Naive thymus-derived CD4-positive, alpha-beta T cell (primary cell): ENCODE measurements at places on chromosomes 12 and 14.

GRCh38 chr12:124780752-124781685, 82.6 kb downstream of the SCARB1 start:
- no peak for DNase-seq

- no peak for DNase-seq
Measured at GRCh38 chr14:63573581-63573980, 30.4 kb upstream of the PPP2R5E start.

DNA sequence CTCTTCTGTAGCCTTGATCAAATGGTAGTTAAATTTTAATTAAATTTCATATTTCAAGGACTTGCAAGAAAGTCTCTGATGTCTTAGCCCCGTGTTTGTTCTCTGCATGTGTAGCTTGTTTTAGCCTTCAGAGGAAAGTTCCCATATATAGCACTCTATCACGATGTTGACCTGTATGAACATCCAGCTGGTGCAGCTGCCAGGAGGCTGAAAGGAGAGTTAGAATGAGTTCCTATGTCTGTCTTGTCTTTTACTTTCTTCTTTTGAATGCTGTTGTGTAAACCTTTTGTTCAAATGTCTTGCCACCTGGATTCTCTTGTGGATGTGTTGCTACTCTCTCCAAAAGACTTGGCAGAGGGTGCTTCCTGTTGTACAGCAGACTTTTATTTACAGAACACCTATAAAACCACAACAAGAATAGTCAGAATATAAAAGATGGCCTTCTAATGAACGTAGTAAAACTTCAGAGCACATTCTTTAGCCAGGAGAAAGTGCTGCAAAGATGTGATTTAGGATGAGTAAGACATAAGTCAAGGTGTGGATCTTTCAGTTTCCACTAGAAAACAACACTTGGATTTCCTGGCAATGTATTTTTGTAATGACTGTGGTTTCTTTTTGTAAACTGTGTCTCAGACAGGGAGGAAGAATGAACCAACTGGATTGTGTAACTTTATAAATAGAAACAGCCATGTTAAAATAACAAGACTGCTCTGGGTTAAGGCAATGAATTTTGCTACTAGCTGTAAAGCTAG, 17.2 kb downstream of the NAV3 start:
- no peak for DNase-seq

DNA sequence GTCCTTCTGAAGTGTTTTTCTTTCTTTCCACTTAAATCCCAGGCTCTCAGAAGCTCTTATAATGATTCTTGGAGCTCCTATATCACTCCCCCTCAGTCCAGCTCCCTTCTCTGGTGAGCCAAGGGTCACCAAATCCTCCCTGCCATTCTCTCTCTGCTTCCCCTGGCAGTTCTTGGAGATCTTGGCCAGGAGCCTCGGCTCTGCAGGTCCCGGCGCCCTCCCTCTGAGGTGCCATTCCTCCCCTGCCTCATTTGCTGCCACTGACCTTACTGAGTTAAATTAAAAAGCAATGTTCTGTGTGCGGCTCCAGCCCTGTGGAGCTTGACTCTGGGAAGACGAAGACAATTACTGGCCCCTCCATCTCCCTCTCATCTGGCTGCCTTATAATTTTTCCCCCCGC, 7.0 kb downstream of the CISTR start:
- DNase-seq = no peak

DNA sequence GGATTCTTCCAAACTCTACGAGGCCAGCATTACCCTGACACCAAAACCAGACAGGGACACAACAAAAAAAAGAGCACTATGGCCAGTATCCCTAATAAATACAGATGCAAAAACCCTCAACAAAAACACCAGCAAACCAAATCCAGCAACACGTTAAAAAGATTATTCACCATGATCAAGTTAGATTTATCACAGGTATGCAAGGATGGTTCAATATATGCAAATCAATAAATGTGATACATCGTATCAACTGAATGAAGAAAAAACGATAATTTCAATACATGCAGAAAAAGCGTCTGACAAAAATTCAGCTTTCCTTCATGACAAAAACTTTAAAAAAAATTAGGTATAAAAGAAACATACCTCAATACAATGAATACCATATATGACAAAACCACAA, 99.9 kb downstream of the CEP83 start:
- DNase-seq = no peak

GRCh38 chr12:62170241-62170640, 90.0 kb upstream of the USP15 start:
- DNase-seq = no peak

DNA sequence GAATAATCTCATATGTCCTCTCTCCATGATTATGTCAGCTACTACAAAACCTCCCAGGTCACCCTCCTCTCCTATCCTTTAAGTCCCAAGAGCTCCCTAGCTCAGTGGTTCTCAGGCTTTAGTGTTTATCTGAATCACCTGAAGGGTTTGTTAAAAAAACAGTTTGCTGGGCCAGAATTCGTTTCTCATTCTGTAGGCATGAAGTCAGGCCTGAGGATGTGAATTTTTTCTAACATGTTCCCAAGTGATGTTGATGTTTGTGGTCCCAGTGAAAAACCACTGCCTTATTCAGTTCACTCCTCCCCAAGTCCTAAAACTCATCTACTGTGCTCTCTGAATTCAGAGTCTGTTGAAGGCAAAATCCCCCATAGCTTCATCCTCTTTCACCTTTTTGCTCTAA, 241.4 kb downstream of the ETNK1 start:
- DNase-seq = no peak

- DNase-seq = no peak
Measured at GRCh38 chr12:9957834-9958233, 13.4 kb upstream of the CLEC12A start.

DNA sequence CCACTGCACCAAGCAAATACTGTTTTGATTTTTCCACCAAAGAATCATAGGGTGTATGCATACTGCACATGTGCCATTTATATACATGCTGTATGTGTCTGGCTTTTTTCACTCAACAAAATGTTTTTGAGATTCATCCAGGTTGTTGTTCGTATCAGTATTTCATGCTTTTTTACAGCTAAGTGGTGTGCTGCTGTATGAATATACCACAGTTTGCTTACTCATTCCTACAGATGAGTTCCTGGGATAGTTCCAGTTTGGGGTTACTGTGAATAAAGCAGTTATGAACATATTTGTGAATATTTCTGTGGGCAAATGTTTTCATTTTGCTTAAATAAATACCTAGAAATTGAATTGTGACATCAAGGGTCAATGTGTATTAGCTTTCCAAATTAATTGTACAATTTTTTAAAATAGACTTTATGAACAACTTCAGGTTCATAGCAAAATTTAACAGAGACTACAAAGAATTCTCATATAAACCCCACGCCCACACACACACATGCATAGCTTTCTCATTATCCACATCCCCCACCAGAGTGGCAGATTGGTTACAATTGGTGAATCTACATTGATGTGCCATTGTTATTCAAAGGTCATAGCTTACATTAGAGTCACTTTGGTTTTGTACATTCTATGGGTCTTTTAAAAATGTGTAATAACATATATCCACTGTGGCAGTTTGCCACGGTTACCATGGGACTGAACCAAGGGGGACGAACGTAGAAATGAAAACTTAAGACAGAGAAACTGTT, 6.9 kb upstream of the KRT6A start:
- no peak for DNase-seq

DNA sequence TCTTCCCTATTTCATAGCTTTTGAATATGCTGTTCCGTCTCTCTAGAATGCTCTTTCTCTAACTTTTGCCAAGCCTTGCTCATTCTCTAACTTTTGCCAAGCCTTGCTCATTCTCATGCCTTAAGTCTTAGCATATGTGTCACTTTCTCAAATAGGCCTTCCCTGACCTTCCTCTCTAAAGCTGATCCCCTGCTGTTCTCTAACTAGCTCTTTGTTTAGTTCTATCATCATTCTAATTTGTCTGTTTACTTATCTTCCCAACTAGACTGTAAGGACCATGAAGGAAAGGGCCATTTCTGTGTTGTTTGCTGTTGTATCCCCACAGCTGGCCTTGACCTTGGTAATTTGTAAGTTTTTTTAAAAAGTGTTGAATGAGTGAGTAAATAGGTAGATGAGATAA, 71.1 kb downstream of the ZNF641 start:
- DNase-seq = no peak

DNA sequence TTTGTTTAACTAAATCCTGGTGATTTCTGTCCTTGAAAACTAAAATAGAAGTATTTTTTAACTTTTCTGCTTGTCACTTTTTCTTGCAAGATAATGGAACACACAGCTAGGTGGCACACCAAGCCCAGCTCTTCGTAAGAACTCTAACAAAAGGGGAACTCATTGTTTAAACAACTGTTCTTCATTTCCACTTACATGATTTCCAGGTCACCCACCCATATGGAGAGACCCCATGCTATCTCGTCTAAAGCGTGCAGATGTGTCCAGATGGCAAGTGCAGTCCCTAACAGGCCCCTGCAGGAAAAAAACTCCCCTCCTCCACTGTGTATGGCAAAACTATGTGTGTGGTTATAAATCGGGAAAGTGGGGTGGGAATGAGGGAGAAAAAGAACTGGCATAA, 43.3 kb upstream of the NT5DC3 start:
- DNase-seq = peak; percentile 36

- no peak for DNase-seq
Measured at GRCh38 chr12:70176290-70176689, 66.9 kb upstream of the CNOT2 start.

DNA sequence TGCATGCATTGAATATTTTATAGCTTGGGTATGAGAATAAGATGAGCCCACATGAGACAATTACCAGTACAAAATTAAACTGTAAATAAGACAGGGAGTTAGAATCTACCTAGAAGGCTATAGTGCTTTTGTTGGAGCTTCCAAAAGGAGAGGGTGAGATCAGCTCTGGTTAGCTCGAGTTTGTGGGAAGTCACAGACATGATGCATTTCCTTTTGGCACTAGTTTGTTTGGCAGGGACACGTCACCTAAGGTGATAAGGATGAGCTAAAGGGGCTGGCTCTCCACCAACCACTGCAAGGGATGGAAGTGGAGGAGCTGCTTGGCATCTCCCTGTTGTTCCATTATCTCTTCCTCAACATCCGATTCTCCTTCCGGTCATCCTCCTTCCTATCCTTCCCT, 48.5 kb upstream of the CPM start:
- no peak for DNase-seq

DNA sequence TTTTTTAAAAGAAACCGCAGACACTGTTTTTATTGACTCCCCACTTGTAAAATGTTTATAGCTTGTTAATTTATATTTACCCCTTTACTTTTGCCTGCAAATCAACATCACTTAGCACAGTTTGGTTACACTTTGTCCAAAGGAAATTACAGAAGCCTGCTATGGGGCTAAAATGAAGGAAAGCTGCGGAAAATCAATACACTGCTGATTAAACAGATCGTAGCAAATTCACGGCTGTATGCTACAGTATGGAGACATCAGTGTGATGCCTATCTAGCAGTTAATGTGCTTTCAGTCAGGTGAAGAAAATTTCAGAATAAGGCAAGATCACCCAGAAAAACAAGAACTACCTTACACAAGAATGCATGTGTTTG, 110.0 kb downstream of the FOXG1 start:
- no peak for DNase-seq

- DNase-seq = no peak
Measured at GRCh38 chr14:104688505-104689108, 811 bp upstream of the INF2 start.

GRCh38 chr12:67147030-67147429, 122.1 kb upstream of the CAND1 start:
- DNase-seq = no peak

GRCh38 chr12:6827982-6828780, at the start of gene P3H3:
Gene P3H3, plus strand, starts transcription at chr12:6828407. Its CDS starts 34 bp downstream, at chr12:6828441.
- no peak for DNase-seq

- no peak for DNase-seq
Measured at GRCh38 chr14:54881235-54881760, 21.3 kb downstream of the GCH1 start.

- DNase-seq = no peak
Measured at GRCh38 chr14:32075672-32076277, 1.3 kb upstream of the ARHGAP5 start.

- no peak for DNase-seq
Measured at GRCh38 chr12:83168751-83169150, 482.0 kb downstream of the TMTC2 start.

- DNase-seq = no peak
Measured at GRCh38 chr12:123573870-123574269, 10.5 kb upstream of the TMED2 start.

DNA sequence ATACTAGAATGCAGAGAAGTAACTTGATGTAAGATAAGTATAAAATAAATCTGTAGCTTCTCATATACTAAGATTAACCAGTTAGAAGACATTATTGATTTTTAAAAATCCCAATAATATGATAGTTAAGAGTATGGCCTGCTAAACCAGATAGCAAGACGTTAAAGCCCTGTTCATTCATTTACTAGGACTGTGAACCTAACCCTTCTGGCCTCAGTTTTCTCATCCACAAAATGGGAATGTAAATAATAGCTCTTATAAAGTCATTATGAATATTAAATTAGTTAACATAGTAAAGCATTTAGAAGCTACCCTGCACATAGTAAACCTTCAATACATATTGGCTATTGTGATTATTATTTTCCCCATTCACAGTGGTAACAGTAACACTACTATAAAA, 6.0 kb upstream of the PRMT5 start:
- DNase-seq = no peak

DNA sequence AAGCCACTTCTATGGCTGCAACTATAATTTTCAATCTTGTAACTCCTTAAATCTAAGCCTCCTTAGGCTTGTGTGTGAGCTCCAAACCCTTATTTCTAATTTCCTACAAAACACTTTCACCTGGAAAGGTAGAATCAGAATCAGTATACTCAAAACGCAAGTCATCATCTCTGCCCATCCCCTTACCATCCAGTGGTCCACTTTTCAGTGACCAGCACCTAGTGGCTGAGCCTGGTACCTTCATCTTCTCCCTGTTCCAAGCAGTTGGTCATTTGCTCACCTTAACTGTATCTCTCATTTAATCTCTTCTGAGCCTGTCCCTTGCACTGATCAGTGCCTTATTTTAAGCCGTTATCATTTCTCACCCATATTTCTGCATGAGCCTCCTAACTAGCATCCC, 107.9 kb downstream of the PPM1H start:
- DNase-seq = no peak

DNA sequence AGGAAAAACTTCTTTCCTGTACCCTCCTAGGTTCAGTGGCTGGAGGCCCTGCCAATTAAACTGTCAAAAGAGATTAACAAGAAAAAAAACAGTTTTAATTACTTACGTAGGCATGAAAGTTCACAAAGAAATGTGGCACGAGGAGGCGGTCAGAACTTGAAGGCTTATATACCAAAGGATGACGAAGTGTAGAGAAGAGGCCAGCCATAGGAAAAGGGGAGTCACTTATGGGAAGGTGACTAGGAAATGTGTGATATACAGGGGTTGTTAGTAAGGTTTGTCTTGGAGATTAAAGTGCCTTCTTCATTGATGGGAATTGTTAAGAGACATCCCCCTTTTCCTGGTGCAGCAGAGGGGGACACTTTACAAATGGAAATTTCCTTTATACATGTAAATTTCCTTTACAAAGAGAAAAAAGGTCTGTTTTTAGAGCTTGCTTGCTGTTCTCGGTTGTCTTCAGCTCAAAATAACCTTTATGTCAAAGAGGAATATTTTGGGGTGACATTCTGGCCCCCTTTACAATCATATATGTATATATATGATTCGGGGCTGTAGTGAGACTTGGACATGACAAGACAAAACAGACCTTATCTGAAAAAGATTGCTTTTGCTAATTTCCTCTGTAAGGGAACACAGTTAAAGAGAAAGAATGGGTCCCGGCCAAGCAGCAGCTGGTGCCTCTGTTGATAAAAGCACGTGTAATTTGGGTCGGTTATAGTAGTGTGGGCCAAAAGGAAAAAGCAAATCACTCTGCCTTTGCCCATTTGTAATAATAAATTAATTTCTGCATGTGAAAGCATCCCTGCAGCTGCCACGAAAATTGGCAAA, 38.6 kb downstream of the SYNE2 start:
- no peak for DNase-seq

GRCh38 chr12:120614848-120615247, 25.6 kb upstream of the CABP1 start:
- no peak for DNase-seq
